ENCODE measurements at places on chromosomes 5 and 9. TPM values are rescaled to one million over a fixed set of nuclear protein-coding genes. Genes with fewer than 3 reads are reported as not detected.

- no peak for DNase-seq
Observed at GRCh38 chr5:125154301-125155110, 408.1 kb upstream of the ZNF608 start.

The PIP5KL1 gene
- 1.6 TPM for total RNA-seq

- DNase-seq, result peak; percentile 46
Observed at GRCh38 chr9:20619487-20620200, 2.7 kb downstream of the MLLT3 start.

The RAD17 gene
- 20.9 TPM for total RNA-seq

GRCh38 chr5:161546470-161547301 is at the start of gene GABRB2:
Gene GABRB2, minus strand, starts transcription at chr5:161546725. Its CDS starts 82 bp downstream, at chr5:161546643.
- DNase-seq, result peak; percentile 60

All from thyroid gland (tissue), 4 donors.